ENCODE measurements at places on chromosomes 1 and 21. TPM values are rescaled to one million over a fixed set of nuclear protein-coding genes. Genes with fewer than 3 reads are reported as not detected.

DNA sequence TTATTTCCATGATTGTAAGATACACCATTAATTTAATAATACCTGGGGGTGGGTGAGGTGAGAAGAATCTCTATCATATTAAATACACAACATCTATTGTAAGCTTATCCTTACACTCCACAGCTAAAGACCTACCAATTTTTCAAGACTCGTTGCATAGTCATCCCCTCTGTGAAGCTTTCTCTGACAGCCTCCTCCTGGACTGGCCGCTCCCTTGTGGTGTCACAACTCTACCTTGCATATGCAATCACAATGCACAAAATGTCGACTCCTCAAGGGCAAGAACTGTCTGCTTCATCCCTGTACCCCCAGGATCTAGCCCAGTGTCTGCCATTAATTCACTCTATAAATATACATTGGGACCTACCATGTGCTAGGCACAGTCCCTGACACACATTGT is 2.4 kb upstream of the PTGFRN start:
- DNase-seq = no peak

- no peak for DNase-seq
Measured at GRCh38 chr1:25187077-25187476, 45.2 kb downstream of the SYF2 start.

The SLC30A2 gene
- polyA plus RNA-seq = 5.5 TPM

- no peak for DNase-seq
Measured at GRCh38 chr1:5223206-5223605, 568.8 kb downstream of the AJAP1 start.

The PLEKHA6 gene
- 55.8 TPM for polyA plus RNA-seq

The PROK1 gene
- polyA plus RNA-seq = not detected

The PKLR gene
- 11.8 TPM for polyA plus RNA-seq

GRCh38 chr21:31216206-31216605 is 127.9 kb downstream of the TIAM1 start:
- no peak for DNase-seq

DNA sequence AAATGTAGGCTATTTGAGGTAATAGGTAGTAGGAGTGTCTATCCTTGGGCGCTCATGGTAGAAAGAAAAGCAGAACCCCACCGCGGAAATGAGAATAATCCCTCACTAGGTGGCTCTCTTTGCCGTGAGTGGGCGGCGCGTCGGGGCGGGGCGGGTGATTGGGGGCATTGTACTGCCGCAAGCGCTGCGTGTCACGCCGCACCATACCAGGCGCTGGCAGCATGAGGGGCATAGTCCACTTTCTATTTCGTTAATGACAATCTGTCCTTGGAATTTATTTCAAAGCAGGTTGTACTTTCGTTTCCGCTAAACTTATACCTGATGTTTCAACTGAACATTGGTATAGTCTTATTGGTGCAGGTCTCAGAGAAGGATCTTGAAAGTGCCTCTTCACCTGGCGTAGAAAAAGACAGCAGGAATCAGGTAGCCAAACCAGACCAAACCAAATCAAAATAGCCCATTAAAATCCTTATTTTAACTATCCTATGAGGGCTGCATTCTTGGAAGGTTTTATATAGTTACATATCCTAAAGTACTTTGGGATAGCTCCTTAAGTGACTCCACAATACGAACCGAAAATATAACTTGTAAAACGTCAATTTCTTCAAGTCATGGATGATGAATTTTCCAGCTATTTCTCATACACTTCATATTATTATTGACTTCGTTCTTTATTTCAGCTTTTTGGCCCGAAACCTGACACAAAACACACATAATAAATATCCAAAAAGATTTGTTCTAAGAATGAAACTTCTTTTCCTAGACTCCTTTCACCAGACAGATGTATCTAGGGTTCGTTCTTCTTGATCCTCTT is 1.9 kb upstream of the SMG7 start:
- peak; percentile 76 for DNase-seq

The ASPM gene
- polyA plus RNA-seq = 23.6 TPM

DNA sequence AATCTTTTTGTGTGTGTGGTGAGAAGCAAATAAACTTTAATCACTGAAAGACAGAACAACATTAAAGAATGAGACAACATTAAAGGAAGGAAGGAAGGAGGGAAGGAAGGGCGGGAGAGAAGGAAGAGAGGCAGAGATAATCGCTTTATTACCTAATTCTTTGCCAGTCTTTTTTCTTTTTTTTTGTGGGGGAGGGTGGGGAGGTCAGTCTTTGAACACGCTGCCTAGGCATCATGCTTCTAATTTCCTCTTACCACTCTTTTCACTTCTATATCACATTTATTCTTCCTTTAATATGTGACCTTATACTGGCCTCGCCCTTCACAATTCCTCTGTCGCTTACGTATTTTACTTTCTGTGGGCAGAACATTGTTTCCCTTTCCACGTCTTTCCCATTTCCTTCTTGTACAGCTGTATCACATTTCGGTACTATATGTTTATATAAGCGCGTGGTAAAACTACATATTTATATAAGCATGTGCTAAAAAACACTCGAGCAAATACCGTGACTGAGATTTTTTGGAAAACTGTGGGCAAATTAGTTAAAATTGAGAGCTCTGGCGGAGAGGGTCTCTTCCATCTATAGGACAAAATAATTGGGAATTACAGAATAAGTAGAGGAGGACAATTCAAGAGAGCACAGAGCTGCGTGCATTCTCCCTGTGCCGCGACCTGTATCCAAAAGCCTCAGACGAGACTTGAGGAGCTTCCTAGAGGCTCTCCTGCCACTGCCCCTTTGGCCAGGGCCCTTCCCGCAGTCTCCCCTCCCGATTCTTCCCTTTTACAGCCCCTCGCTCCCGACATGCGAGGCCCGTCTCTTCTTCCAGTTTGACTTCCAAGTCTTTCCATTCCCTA is 823 bp upstream of the PRKAA2 start:
- DNase-seq = peak; percentile 23

The FCRL5 gene
- polyA plus RNA-seq = 0.13 TPM

The IGSF9 gene
- 19.3 TPM for polyA plus RNA-seq

DNA sequence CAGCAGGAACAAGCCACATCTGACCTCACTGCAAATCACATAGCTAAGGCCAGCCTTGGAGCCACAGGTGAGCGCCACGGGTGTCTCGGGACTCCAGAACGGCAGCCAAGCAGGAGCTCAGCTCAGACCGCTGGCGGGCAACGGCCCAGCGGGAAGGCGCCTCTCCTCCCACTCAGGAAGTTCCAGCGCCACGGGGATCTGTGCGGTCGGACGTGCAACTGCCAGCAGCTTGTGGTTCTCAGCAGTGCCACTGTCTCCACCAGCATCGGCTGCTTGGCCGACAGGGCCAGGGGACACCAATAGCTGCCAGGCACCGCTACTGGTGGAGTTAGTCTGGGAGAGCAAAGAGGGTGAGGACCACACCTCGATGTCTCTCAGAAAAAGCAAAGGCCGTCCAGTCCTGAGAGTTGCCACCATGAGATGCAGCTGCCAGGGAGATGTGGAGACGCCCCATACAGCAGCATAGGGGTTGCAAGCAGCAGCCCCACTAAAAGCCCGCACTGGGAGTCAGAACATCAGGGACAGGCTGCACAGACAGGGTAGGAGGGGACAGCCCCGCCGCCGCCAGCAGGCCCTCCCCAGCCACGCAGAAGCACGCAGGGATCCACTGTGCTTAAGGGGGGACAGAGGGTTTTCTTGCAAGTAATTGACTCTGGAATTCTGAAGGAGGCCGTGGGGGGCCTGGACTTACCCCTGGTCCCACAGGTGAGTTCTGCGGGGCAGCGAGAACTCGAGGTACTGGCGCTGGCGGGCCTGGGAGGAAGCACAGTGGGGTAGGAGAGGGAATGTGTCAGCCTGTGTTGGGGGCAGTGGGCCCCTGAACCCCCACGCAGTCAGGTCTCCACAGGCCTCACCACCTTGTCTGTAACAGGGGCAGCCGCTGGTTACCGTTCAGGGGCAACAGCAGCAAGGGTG is 83.5 kb downstream of the NPHP4 start:
- no peak for DNase-seq

- no peak for DNase-seq
Measured at GRCh38 chr21:19368944-19369343, 965.4 kb upstream of the TMPRSS15 start.

- no peak for DNase-seq
Measured at GRCh38 chr1:83799594-83799993, 199.3 kb downstream of the TTLL7 start.

The DCAF6 gene
- polyA plus RNA-seq = 80.1 TPM

GRCh38 chr1:40301541-40302299 is 15.4 kb downstream of the COL9A2 start:
- DNase-seq = no peak

DNA sequence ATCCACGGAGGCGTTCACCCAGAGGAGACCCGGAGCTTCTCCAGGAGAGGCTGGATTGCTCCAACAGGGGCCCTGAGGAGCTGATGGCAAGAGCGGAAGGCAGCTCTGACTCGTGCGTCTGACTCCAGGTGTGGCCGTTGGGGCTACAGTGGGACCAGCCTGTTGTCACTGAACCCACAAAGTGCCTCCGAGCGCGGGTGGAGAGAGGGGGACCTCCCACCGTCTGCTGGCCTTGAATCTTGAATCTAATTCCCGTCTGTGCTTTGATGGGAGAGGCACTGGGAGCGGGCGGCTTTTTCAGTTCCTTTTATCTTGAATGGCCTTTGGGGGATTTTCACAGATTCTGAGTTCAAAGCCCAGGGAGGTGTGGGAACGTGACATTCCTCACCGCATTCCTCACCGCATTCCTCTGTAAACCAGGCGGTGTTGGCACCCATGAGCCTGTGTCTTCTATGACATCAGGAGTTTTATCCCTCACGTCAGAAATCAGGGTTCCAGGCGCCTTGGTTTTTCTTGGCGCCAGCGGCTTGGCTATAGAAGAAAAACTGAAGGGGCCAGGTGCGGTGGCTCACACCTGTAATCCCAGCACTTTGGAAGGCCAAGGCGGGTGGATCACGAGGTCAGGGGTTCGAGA is 39.2 kb upstream of the COL18A1 start:
- no peak for DNase-seq

DNA sequence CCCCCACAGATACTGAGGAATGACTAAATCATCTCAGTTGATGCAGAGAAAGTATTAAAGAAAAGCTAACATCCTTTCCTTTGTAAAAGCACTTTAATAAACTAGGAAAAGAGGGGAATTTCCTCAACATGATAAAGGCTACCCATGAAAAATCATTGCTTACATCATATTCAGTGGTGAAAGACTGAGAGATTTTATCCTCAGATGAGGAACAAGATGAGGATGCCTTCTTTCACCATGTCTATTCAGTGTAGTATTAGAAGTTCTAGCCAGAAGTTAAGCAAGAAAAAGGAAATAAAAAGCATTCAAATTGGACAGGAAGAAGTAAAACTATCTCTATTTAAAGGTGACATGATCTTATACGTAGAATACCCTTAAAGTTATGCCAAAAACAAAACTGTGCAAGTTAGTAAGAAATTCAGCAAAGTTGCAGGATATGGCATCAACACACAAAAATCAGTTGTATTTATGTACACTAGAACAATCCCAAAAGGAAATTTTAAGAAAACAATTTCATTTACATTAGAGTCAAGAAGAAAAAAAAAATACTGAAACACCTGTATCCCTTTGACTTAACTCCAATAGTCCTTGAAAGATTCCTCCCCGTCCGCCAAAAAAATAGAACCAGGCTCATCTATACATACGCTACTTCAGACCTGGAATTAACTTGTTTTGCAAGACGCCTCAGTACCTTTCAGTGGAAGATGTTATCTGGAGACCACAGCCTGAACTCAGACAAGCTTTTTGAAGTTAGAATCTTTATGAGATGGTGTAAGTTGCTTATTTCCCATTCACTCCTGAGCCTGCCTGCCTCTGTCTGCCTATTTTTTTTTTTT is 17.5 kb downstream of the ZMYM4 start:
- no peak for DNase-seq

GRCh38 chr1:55302972-55303371 is 87.8 kb upstream of the USP24 start:
- DNase-seq = no peak

The MPZ gene
- 6.7 TPM for polyA plus RNA-seq

DNA sequence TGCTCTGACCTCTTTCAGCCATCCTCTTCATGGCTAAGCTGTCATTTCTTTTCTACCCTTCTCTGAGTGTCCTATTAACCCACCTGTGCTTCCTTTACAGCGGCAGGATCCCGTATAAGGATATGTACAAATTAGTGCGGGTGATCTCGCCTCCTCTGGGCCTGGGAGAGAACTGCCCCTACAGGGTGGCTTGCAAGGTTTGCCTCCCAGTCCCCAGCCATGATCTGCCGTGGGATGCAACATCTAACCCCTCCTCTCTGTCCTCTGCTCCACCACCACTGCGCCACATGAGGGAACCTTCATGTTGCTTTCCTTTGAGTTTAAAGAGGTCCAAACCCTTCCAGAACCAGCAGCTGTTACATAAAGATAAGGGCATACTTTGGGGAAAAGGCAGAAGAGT is 282.2 kb downstream of the ZNF648 start:
- DNase-seq = no peak

GRCh38 chr21:26135520-26135919 is 35.0 kb downstream of the APP start:
- DNase-seq = no peak

- no peak for DNase-seq
Measured at GRCh38 chr1:91696321-91696720, 189.6 kb downstream of the TGFBR3 start.

- DNase-seq = no peak
Measured at GRCh38 chr1:36123356-36123755, 1.7 kb downstream of the COL8A2 start.

The RORC gene
- polyA plus RNA-seq = 0.65 TPM

- DNase-seq = no peak
Measured at GRCh38 chr1:153368495-153368894, 6.9 kb downstream of the S100A12 start.

The DMBX1 gene
- polyA plus RNA-seq = 0.06 TPM

The GUCA2A gene
- polyA plus RNA-seq = not detected

The PCP4 gene
- polyA plus RNA-seq = 10.2 TPM

Measured in renal pelvis (tissue), 12 donors.